ENCODE measurements at places on chromosomes 2 and 18.
A peak's percentile ranks its signal among the peaks of the same experiment; 100 is the strongest.

DNA sequence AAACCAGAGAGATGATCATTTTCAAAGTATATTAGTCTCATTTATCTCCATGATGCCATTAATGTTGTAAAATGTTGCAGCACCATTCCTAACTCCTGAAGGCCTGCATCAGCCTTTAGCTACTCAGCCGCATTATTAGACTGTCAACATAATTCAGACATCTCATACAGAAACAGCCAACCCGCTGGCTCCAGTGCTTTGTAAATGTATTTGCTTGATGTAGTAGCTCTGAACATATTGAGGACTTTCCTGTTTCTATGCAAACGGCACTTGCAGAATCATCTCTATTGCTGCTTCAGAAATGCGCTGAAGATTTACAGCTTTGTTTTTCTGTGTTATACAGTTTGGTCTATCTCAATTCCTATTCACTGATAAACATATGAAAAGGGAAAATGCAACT lies 372.2 kb downstream of the DSEL start:
- DNase-seq = no peak

- DNase-seq = no peak
Observed at GRCh38 chr2:19818543-19818942, 83.2 kb downstream of the TTC32 start.

- DNase-seq = no peak
Observed at GRCh38 chr2:169961911-169962310, 134.7 kb downstream of the UBR3 start.

GRCh38 chr2:69581774-69582581 lies 61.6 kb downstream of the AAK1 start:
- peak; percentile 24 for DNase-seq

DNA sequence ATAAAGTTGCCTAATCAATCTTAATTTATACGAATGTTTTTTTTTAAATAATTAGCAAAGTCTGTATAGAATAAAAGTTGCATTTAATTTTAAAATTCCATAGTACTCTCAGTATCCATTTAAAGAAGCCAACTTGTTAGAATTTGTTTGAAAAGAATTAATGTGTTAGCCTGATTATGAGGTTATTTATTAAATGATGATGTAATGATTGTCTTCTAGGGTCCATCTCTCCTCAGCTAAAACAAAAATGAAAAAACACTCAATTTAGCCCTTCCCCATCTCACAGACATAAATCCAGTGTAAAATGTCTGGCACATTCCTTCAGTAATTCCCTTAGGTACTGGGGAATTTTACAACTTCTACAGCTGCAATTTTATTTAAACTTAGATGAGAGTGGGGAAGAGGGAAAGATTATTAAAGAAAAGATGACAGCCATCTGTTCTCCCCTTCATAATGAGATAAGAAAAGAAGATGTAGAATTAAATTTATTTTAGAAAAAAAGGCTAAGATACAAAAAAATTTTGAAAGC lies 68.6 kb downstream of the BARD1 start:
- DNase-seq = no peak

GRCh38 chr2:23776021-23776420 lies 150.9 kb downstream of the ATAD2B start:
- no peak for DNase-seq

- no peak for DNase-seq
Observed at GRCh38 chr2:112483042-112483473, 1.1 kb downstream of the TTL start.

DNA sequence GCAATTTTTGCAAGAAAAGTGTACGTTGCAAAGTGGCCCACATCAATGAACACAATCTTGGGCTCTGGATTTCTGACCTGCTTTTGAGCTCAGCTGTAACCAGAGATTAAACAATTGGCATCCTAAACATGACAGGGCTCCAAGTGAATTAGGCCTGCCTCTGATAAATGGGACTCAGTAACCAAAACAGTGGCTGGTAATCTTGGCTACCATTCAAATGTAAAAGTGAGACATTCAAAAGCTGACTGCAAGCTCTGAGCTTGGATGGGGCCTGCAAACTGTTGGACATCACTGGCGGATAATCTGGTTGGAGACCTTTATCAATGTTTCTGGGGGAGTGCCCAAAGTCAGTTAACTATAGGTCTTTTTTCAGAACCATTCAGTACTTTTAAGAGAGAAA lies 160.7 kb downstream of the RAB3GAP1 start:
- no peak for DNase-seq

DNA sequence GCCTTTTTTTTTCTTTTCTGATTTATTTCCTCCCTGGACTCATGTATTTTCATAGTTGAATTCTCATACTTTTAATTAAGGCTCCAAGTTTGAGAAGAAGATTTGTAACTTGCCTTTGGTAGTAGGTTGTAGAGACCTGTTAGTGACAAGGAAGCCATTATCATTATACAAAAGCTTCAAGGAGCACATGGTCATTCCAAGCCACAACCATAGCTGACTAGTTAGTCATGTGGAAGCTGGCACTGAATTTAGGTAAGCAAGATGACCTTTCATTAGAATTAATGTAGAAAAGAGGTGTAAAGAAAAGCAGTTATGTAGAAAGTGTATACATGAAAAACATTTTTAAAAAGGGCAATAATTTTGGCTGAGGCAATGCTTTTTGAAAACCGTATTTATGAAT lies 89.7 kb downstream of the LRP1B start:
- DNase-seq = no peak

DNA sequence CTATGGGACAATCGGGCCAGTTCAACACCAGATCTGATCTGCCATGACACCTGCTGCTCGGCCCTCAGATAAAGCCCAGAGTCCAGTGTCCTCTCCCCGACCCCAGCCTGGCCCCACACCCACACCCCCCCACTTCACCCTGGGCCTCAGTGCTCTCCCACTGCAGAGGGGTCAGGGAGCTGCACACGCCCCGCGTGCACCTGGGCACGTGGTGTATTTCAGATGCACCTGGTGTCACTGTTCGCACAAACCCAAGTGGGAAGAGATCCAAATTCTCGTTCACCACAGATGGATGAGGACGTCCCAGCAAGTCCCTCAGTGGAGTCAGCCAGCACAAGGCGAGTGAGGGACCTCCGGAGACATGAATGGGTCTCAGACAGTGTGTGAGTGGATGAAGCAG lies 161.3 kb downstream of the RTP5 start:
- DNase-seq = no peak

DNA sequence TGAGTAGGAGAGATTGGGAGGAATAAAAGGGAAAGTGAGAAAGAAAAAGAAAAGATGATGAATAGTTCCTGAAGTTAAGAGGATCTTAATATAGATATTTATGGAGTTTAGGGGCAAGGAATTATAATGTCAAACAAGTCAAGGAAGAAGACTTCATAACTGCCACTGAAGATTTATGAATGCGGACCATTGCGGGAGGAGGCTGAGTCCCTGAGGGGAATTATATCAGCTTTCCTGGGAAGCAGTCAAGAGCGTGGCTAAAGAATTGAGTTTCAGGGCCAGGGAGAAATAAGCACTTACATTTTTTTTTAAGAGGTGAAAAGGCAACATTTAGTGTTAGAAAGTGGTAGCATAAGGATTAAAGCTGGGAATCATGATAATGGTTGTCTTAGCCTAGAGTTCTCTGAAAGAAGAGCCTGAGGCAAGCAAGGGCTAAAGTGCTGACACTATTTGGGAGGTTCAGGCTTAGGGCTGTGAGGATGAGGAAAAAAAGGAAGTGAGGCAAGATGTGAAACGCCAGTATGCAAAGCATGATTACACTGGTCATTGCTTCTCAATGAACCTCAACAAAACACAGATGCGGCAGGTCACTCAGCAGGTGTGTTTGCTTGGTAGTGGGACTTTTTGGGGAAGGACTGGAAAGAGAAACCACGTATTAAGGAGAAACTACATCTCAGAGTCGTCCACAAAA lies 217.1 kb downstream of the SLC4A3 start:
- DNase-seq = no peak

- no peak for DNase-seq
Observed at GRCh38 chr18:50982802-50983179, 15.0 kb downstream of the ELAC1 start.

DNA sequence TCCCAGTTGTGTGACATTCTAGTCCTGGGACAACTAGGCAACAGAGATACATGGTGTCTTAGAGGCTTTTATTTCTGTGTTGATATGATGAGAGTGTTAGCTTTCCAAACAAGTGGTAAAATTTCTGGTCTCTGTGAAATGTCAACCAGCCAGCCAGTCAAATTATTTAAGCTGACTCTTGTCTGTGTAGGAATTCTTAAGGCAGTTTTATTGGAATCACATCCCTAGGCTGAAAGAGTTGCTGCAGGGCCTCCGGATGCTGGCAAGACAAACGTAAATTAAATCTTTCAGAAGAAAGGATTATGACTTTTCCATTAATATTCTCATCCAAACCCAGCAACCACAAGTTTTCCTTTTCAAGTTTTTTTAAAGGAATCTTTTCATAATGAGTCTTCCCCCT lies 44.6 kb downstream of the SERPINB7 start:
- DNase-seq = no peak

DNA sequence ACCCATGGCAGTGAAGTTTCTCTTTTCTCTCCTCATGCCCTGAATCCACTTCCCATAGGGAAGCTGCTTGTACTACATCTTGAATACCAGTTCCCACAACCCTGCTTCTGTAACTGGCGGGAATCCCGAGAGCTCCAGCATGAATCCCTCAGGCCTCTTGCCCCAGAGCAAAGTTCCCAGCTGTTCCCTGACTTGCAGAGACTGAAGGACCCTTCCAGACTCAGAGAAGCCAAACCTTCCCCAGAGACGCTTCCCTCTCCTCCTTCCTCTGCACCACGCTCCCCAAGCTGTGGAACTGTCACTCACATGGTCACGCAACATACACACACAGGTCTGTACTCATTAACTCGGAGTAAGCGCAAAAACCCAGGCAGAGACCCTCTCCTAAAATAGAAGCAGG lies 26.4 kb downstream of the TRAPPC12 start:
- no peak for DNase-seq

DNA sequence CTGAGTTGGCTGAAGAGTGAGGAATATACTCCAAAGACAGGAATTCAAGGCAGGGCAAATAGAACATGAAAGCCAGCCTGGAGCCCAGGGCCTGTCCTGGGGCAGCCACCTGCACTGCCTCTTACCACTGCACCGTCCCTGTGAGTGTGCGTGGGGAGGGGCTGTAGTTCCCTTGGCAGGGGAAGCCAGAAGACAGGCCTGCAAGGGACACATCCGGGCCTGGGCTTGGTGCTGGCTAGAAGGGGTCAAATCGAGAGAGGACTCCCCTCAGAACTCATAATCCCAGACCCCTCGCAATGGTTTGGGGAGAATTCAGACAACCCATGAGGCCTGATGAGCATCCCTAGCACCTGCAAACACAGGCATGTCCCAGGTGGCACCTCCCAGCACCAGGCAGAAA lies 87.0 kb downstream of the HDAC4 start:
- no peak for DNase-seq

DNA sequence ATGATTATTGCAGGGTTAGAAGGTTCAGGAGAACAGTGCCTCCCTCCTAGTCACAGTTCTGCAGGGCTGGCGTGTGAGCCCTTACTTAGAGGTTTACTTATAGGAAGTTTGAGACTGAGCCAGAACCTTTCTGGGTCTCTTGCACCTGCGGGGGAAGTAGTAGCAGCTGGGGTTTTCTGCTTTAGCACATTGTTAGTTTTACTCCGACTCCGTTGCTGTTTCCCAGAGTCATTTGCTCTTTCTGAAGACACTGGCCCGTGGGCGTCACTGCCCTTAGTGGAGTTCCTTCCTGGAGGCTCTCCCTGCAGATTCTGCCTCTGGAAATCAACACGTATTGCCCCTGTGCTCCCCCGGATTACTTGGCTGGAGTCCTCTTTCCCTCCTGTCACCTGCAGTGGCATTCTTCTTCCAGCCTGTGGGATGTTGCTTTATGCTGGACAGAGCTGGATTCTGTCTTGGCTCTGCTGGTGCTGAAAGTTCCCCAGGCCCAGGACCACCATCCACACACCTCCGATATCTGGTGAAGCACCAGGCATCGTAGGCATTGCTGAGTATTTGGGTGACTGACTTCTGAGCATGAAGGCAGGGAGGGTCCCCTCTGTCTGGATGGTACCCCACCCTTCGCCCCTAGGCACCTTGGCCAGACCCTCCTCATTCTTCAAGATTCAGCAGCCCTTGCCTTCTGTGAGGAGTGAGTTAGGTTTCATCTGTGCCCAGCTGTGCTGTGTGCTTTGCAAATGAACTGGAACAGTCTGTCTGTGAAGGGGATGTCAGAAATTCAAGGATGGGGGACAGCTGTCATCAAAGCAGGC lies 51.7 kb downstream of the AGAP1 start:
- no peak for DNase-seq

DNA sequence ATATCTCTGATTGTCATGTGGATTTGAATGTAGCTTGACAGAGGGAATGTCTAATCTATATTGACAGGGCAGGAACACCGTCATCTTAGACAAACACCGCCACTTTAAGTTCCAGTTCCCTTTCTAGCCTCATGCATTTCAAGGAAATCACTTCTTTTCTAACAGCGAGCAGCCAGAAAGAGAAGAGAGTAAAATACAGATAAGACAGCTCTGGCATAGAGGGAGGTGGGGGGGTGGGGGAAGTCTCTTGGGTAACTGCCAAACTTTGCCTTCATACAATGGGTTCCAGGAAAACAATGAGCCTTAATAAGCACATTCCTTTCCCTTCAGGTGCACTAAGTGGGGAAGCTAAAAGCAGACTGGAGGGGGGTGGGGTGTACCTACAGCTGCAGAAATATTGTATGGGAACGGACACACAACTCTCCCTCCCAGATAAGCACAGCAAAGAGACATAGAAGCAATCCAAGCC lies 37.2 kb downstream of the CASP10 start:
- no peak for DNase-seq

GRCh38 chr18:48838921-48839818 lies 111.6 kb downstream of the SMAD7 start:
- peak; percentile 73 for DNase-seq

GRCh38 chr2:72989770-72990556 lies 72.6 kb downstream of the EMX1 start:
- no peak for DNase-seq

- DNase-seq = no peak
Observed at GRCh38 chr18:42484648-42485047, 529.6 kb downstream of the PIK3C3 start.

DNA sequence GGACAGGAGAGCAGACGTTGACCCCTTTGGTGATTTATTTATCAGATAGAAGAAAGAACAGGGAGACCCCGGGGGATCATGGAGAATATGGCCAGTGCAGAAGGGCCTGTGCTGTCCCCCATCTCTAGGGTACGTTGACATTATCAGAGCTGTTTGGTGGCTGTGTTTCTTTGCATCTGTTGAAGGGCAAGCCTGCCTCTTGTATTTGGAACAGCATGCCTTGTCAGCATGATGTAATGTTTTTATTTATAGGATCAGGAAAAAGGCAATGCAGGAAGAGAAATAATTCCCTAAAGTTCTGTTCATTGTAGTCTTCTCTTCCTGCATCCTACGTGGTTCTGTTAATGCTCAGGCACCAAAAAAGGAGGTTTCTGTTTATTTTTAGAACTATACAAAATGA lies 49.8 kb upstream of the CABYR start:
- no peak for DNase-seq

GRCh38 chr18:50649821-50650220 lies 89.9 kb downstream of the MAPK4 start:
- no peak for DNase-seq

DNA sequence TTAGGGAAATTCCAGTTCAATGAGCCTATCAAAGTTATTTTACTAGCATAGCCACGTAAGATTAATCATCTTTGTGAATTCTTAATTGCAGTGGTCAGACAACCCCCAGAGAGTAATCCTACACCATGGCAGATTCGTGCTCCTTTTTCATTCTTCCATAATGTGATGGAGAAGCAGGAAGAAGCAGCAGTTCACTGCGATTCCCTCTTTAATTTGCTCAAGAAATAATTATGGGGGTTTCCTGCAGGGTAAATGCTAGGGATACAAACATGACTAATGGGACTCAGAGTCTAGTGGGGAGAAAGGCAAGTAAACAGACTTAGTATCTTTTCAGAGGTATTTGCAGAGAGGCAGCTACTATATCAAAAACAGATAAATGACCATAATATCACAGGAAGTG lies 175.8 kb upstream of the HNRNPA3 start:
- no peak for DNase-seq

All from NK-92 treated with Interleukin-12 subunit alpha and Interleukin-12 subunit beta, amount 100 ng/mL, for 24 hours (cell line).